Neural cell (in vitro differentiated cells): ENCODE measurements at places on chromosomes 6 and 20. TPM values are rescaled to one million over a fixed set of nuclear protein-coding genes. Genes with fewer than 3 reads are reported as not detected.

Gene HLA-DPB1
- 2.3 TPM in 1 of 2 replicates, not detected in the other for polyA plus RNA-seq

Gene FOXC1
- 0.09 TPM in 1 of 2 replicates, not detected in the other for polyA plus RNA-seq

Gene COL9A3
- polyA plus RNA-seq: 1.0 and 3.1 TPM in 2 replicates

Gene B3GAT2
- polyA plus RNA-seq: 4.1 and 5.6 TPM in 2 replicates

Gene SIGLEC1
- polyA plus RNA-seq: 0.12 TPM in 1 of 2 replicates, not detected in the other

Gene GPR6
- 1.4 and 7.3 TPM in 2 replicates for polyA plus RNA-seq
